Activated naive CD4-positive, alpha-beta T cell treated with anti-CD3 and anti-CD28 coated beads for 36 hours (primary cell): ENCODE measurements at places on chromosomes 1 and 21. TPM values are rescaled to one million over a fixed set of nuclear protein-coding genes. Genes with fewer than 3 reads are reported as not detected.

DMRTA2 gene
- total RNA-seq: 0.07 TPM

HEYL gene
- total RNA-seq: 0.15 TPM

- peak; percentile 32 for DNase-seq
- no peaks in the 10 kb centered on the region for H3K27me3 ChIP-seq
- no peaks in the 10 kb centered on the region for H3K36me3 ChIP-seq
- H3K27ac ChIP-seq: no peak within 1 kb of the TSS
- peak within 1 kb of the TSS; percentile 66 for H3K4me3 ChIP-seq
These were observed at the start of gene ETNK2 for GRCh38 chr1:204151552-204152309. ETNK2 (minus strand) TSS chr1:204152044; CDS start chr1:204151852, 192 bp downstream.

DNA sequence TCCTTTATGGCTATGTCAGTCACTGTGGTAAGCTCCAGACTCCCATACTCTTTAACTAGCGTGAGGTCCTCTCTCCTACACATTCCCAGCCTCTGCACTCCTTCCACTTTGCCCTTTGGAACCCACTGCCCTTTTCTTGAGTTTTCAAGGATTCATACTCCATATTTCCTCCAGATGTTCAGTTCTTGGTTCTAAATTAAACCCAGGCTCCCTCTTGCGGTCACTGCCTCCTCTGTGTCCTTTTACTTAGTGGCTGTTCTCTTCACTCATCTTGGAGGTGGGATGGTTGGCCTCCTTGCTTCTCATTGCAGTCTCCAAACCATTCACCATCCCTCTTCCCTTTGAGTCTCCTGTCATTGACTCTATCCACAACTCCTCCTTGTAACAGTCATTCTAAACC is 208.1 kb downstream of the TGFB2 start:
- no peak overlapping the region for H3K4me3 ChIP-seq
- no peaks in the 10 kb centered on the region for H3K4me1 ChIP-seq
- H3K36me3 ChIP-seq: no peaks in the 10 kb centered on the region
- no peak overlapping the region for H3K27ac ChIP-seq
- no peak for DNase-seq
- peaks cover 2% of the 10 kb centered on the region for H3K27me3 ChIP-seq

DNA sequence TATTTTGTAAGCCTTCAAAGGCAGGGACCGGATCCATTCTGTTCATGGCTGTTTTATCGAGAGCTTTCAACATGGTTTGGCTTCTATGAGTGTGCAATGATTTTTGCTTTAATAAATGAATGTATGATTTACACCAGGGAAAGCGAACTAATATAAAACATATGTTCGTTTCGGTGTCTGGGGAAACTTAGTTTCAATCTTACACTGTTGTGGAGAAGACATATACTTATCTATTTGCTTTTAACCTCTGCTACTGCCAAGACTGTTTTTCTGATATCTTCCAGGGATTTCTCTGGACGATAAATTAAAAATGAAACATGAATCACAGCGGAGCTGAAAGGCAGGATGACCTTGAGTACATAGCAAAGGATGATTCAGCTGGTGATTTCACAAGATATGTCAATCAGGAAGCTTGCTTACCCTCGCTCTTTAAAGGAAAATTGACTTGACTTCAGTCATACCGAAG is 14.7 kb upstream of the CYYR1 start:
- DNase-seq: no peak
- H3K4me1 ChIP-seq: no peaks in the 10 kb centered on the region
- H3K27ac ChIP-seq: no peak overlapping the region
- H3K4me3 ChIP-seq: no peak overlapping the region
- H3K27me3 ChIP-seq: peaks cover 3% of the 10 kb centered on the region

DNA sequence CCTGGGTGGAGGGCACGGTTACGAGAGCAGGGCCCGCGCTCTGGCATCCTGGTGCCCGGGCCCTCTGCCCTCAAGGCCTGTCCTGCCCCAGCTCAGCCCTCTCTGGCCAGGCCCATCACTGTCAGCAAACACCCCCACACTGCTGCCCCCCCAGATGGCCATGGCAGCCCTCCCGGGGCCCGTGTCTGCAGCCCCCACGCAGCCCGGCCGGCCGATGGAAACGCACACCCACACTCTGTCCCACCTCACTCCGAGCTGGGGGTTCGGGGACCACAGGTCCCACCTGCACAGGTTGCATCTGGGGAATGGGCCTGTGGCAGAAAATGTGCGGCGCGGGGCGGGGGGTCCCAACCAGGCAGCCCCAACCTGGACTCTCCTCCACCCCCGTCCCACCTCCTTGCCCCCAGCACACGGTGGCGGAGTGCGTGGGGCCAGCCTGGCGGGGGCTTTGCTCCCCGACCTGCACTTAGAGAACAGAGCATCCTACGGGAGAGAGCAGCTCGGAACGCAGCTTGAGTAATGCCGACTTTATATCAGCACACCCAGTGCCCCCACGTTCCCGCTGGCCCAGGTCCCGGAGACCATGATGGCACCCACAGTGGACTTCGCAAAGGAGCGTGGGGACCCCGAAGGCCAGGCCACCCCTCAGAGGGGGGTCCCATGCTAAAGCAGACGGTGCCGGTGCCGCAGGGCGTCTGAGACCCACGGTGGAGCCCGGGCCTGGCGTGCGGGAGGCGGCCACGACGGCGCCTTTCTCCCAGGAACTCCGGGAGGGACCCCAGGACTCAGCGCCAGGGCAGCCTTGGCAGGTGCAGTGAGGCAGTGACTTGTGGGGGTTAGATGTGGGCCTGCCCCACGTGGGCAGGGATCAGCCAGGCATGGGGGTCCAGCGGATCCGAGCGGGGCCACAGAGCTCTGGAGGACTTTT is 7.5 kb upstream of the RNF223 start:
- no peak overlapping the region for H3K27ac ChIP-seq
- peaks cover 8% of the 10 kb centered on the region for H3K4me1 ChIP-seq
- H3K27me3 ChIP-seq: no peaks in the 10 kb centered on the region
- peaks cover under 1% of the 10 kb centered on the region for H3K36me3 ChIP-seq
